ENCODE measurements at places on chromosomes 6 and 20. TPM values are rescaled to one million over a fixed set of nuclear protein-coding genes. Genes with fewer than 3 reads are reported as not detected.

The FAM210B gene
- 21.8 TPM for total RNA-seq

The SYCP2L gene
- 0.28 TPM for total RNA-seq

The SGK2 gene
- total RNA-seq: 33.8 TPM

The PLAGL2 gene
- 1.8 TPM for total RNA-seq

The TFAP2D gene
- total RNA-seq: not detected

- H3K36me3 ChIP-seq: no peaks in the 10 kb centered on the region
- H3K4me3 ChIP-seq: no peak overlapping the region
- no peaks in the 10 kb centered on the region for H3K27me3 ChIP-seq
- DNase-seq: no peak
- H3K27ac ChIP-seq: no peak overlapping the region
Measured at GRCh38 chr6:157723376-157723775, 99.7 kb upstream of the SNX9 start.

GRCh38 chr20:1802385-1803060, 92.7 kb upstream of the SIRPA start:
- H3K36me3 ChIP-seq: no peaks in the 10 kb centered on the region
- H3K27ac ChIP-seq: peak overlapping the region; percentile 23
- H3K4me3 ChIP-seq: peak overlapping the region; percentile 37
- no peaks in the 10 kb centered on the region for H3K27me3 ChIP-seq

- no peak overlapping the region for H3K27ac ChIP-seq
- no peak for DNase-seq
- H3K36me3 ChIP-seq: no peaks in the 10 kb centered on the region
- H3K4me1 ChIP-seq: no peaks in the 10 kb centered on the region
Measured at GRCh38 chr6:134235937-134236751, 81.8 kb downstream of the SGK1 start.

- no peaks in the 10 kb centered on the region for H3K27me3 ChIP-seq
- no peaks in the 10 kb centered on the region for H3K36me3 ChIP-seq
- H3K4me3 ChIP-seq: no peak overlapping the region
- H3K4me1 ChIP-seq: no peaks in the 10 kb centered on the region
- DNase-seq: no peak
Measured at GRCh38 chr6:133591275-133591674, 297.6 kb upstream of the TCF21 start.

DNA sequence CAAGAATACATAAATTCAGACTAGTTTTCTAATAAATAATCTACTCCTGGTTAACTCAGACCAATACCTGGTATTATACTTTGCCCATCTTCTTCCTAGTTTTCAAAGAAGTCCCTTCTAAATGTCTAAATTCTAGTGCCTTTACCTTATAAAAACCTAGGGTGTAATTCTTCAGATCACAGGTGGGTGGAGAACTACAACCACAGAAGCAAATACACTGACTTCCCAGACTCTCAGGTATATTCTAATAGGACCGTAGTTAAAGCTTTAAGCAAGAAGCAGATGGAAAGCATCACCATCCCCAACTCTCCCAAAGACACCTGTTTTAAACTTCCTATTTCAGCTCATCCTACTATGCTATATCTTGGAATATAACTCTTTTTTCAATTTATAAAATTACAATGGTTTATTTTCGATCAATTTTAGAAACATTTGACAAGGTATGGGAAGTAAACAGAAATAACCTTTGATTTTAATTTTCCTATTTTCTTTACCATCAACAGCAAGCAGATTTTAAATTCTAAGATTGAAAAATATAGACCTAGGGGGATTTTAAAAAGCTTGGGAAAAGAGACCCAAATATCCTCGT, 15.8 kb downstream of the MAN1A1 start:
- H3K4me3 ChIP-seq: no peak overlapping the region
- DNase-seq: no peak
- no peaks in the 10 kb centered on the region for H3K27me3 ChIP-seq
- H3K36me3 ChIP-seq: no peaks in the 10 kb centered on the region

- no peak overlapping the region for H3K4me3 ChIP-seq
- H3K27me3 ChIP-seq: no peaks in the 10 kb centered on the region
- no peak for DNase-seq
Measured at GRCh38 chr6:124937645-124938044, 24.6 kb upstream of the RNF217 start.

DNA sequence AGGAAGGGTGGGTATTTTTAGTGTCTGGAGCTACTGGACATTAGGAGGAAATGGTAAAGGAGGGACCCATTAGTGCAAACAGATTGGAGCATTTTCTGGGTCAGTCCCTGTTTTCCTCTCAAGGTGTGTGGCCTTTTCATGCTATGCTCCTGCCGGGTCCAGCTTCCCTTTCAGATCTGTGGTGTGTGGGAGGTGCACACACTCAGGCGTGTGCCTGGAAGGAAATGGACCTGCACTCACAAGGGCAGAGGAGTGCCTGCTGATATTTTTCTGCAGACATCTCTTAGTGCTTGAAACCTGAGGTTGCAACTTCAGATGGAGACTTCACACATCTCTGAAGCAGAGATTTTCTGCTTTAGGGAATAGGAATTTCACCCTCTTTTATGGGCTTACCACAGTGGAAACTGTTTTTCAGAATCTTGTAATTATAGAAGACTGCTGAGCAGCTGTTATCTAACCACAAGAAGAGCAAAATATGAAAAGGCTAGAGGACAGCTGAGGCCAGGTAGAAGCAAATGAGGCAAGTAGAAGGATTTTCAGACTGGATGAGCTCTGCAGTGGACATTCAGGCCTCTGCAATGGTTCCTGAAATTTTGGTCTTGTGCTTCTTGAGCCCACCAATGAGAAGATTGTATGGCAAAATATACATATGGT, 764.3 kb downstream of the QKI start:
- DNase-seq: no peak
- H3K4me1 ChIP-seq: no peaks in the 10 kb centered on the region
- H3K27ac ChIP-seq: no peak overlapping the region
- no peaks in the 10 kb centered on the region for H3K36me3 ChIP-seq
- H3K4me3 ChIP-seq: no peak overlapping the region
- H3K27me3 ChIP-seq: no peaks in the 10 kb centered on the region

DNA sequence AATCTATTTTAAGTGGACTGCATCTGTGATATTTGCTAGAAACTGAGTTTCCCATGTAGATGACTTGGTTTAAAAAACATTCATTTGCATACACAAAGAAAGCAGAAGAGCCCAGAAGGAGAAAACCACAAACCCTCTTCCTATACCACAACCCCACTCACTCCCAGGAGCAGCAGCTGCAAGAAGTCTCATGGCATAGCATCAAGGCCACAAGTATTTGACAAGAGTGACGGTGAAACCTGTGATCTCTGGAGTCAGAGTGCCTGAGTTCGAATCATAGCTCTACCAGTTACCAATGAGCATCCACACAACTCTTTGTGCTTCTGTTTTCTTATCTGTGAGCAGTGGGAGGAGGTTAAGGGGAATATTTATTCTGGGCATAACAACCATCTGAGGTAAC, 44.7 kb upstream of the SIRPG start:
- H3K27ac ChIP-seq: no peak overlapping the region
- no peaks in the 10 kb centered on the region for H3K27me3 ChIP-seq
- H3K36me3 ChIP-seq: no peaks in the 10 kb centered on the region
- H3K4me1 ChIP-seq: no peaks in the 10 kb centered on the region

DNA sequence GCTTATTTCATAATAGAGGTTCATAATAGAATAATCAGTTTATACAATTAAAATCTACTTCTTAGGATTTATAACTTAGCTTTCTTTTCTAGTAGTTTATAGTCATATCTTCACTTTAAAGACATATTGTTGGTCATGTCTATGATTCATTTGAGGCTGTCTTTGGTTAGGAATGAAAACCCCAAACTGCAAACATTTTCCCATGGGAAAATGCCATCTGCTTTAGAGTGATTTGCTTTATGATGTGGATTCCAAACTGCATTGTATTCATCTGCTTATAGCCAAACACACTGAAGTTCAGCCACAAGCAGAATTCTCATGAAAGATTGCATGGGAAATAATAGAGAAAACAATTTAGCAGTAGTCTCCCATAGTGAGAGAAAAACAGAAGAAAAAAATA, 128.0 kb downstream of the RFPL4B start:
- no peaks in the 10 kb centered on the region for H3K4me1 ChIP-seq
- H3K4me3 ChIP-seq: no peak overlapping the region
- no peak for DNase-seq
- H3K27ac ChIP-seq: no peak overlapping the region
- no peaks in the 10 kb centered on the region for H3K27me3 ChIP-seq
- H3K36me3 ChIP-seq: no peaks in the 10 kb centered on the region

GRCh38 chr6:12034349-12034748, 22.2 kb downstream of the HIVEP1 start:
- no peak overlapping the region for H3K4me3 ChIP-seq
- H3K36me3 ChIP-seq: no peaks in the 10 kb centered on the region
- no peak for DNase-seq
- no peaks in the 10 kb centered on the region for H3K27me3 ChIP-seq
- no peak overlapping the region for H3K27ac ChIP-seq
- H3K4me1 ChIP-seq: no peaks in the 10 kb centered on the region

- H3K27me3 ChIP-seq: no peaks in the 10 kb centered on the region
- H3K27ac ChIP-seq: peak overlapping the region; percentile 7
- no peak for DNase-seq
- no peaks in the 10 kb centered on the region for H3K4me1 ChIP-seq
Measured at GRCh38 chr6:53483423-53484353, 61.2 kb downstream of the GCLC start.

DNA sequence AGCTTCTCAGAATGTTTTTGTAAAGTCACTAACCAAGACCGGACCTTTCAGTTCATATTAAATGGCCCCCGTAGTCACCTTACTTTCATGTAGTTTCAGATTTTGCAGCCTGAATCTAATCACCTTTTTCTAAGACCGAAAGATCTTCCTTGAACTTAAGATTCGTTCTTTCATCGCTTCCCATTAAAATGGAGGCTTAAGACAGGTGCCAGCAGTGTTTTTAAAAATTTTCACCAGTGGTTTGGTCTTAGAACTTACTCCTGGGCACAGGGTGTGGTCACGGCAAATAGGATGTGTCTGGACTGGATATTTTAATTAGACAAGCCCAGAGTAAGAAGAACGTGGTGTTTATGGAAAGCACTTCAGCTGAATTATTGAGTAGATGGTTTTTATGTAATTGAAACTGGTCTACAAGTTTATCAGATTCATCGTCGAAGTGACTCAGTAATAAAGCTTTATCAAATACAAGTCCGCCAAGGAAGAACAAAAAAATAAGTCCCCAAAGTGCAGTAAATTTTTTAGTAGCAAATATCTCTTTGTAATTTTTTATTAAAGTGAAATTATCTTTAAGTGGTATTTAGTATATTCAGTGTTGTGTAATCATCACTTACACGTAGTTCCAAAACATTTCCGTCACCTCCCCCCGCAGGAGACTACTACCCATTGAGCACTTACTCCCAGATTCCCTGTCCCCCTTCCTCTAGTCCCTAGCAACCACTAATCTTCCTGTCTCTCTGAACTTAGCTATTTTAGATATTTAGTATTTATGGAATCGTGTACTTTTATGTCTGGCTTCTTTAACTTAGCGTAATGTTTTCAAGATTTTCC, 868 bp downstream of the SRSF3 start:
- H3K27ac ChIP-seq: peak overlapping the region; percentile 92
- peaks cover 20% of the 10 kb centered on the region for H3K36me3 ChIP-seq
- H3K27me3 ChIP-seq: no peaks in the 10 kb centered on the region
- H3K4me1 ChIP-seq: peaks cover 37% of the 10 kb centered on the region

GRCh38 chr6:117483004-117483644, 650 bp downstream of the DCBLD1 start:
- no peaks in the 10 kb centered on the region for H3K4me1 ChIP-seq
- no peaks in the 10 kb centered on the region for H3K36me3 ChIP-seq
- H3K27me3 ChIP-seq: no peaks in the 10 kb centered on the region
- H3K27ac ChIP-seq: peak overlapping the region; percentile 93
- DNase-seq: peak; percentile 47
